Activated CD8-positive, alpha-beta memory T cell treated with anti-CD3 and anti-CD28 coated beads, Interleukin-2, amount 50 U/mL, for 4 hours (primary cell): ENCODE measurements at places on chromosomes 4 and X.

DNA sequence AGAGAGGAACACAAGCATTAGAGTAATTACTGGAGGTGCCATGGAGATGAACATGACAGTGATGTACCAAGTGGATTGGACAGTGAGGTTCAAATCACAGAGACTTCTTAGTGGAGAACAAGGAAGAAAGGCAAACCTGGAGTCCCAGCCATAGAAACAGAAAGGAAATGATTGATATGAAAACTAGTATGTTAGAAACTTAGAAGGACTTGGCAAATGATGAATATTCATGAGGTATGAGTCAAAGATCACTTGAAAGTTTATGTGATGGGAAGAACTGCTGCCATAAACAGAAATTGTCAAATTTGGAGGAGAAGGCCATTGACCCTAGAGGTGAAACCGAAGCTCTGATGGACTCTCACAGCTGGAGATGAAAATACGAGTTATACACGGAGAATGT lies 88.2 kb downstream of the PHOX2B start:
- DNase-seq = no peak

GRCh38 chr4:153511104-153511503 lies 44.9 kb downstream of the TMEM131L start:
- DNase-seq = no peak

- DNase-seq = no peak
Measured at GRCh38 chrX:147884958-147885357, 26.8 kb upstream of the FMR1 start.

DNA sequence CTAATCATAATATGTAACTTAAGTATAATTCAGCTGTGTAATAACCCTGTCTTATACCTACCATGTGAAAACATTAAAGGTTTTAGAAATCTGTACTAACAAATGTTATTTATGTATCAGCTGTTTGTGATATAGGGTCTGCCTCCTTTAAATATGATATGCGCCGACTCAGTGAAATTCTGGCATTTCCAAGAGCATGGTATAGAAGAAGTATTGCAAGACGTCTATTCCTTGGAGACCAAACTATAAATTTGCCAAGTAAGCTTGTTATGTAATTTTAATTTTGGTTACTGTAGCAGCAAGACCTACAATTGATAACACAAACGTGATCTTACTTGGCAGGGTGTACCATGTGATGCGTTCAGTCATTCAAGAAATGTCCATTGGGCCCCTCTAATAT lies 32.3 kb upstream of the ADAD1 start:
- DNase-seq = no peak

DNA sequence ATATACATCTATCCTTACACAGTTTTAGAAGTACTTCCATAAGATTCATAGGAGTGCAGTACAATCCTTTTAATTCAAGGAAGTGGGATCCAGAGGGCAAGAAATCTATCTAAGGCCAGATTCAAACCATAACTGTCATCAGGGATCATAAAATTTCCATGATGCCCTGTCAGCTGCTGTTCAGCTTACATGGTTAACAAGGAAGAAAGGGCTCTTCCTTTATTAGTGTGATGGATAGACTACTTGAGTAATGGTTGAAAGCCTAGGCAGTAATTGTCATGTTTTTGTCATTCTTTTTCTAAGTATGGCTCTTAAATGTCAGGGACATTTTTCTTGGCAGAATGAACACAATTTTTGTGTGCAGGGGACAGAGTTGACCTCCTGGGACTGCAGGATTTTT lies 159.8 kb upstream of the CXCL13 start:
- DNase-seq = no peak
